Aorta (tissue), 5 donors: ENCODE measurements at places on chromosomes 7 and 10. TPM values are rescaled to one million over a fixed set of nuclear protein-coding genes. Genes with fewer than 3 reads are reported as not detected.

GRCh38 chr10:129705676-129706075, 238.6 kb downstream of the MGMT start:
- H3K4me3 ChIP-seq: no peak overlapping the region
- no peaks in the 10 kb centered on the region for H3K27me3 ChIP-seq
- DNase-seq: no peak

- H3K4me3 ChIP-seq: peak overlapping the region; percentile 73
- peaks cover 3% of the 10 kb centered on the region for H3K27me3 ChIP-seq
Measured at GRCh38 chr10:73246322-73246645, 771 bp downstream of the DNAJC9 start.

DNA sequence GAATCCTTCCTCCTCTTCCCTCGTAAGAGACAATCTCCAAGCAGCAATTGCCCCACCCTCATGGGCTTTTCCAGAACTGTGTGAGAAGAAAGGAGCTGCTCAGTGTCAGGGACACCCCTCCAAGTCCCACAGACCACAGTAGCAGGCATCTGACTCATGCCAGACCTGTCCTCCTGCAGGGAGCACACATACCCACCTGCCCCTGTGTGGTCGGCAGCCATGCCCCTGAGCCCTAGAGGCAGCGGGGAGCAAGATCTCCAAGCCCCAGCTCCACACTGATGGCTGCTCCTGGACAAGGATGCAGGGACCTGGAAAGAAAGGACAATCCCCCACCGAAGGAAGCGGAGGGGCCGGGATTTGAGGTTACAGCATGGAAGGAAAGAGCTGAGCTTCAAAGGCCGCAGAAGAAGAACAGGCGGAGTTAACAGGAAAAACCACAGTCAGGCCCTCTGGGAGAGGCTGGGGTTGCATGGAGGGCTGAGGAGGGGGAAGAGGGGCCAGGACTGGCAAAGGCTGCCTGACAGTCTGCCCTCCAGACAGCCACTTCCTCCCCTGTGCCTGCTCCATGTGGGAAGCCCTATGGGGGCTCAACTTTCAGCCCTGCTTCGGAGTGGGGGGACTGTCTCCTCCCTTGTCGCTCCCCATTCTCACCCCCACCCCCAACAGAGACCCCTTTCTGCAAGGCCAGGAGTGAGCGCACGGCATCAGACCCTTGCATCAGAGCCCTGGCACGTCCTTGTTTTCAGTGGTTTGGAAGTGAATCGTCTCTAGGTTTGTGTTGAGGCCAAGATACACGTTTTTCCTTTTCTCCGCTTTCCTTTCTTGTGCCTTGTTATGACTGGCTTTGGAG, 46.8 kb downstream of the ASB13 start:
- no peak overlapping the region for H3K4me3 ChIP-seq
- no peaks in the 10 kb centered on the region for H3K27me3 ChIP-seq
- H3K36me3 ChIP-seq: no peaks in the 10 kb centered on the region

Gene FLNC
- total RNA-seq: 245 TPM

Gene INTS1
- 56.4 TPM for total RNA-seq

Gene CFAP58
- 1.1 TPM for total RNA-seq

Gene PDE1C
- total RNA-seq: 6.6 TPM

Gene ASNS
- total RNA-seq: 23.1 TPM

Gene NME8
- total RNA-seq: 2.0 TPM
